ENCODE measurements at places on chromosomes 16 and 17. TPM values are rescaled to one million over a fixed set of nuclear protein-coding genes. Genes with fewer than 3 reads are reported as not detected.

- DNase-seq, result no peak
Measured at GRCh38 chr16:85583491-85584181, 29.5 kb upstream of the GSE1 start.

GRCh38 chr16:7420079-7420478, 87.4 kb downstream of the RBFOX1 start:
- DNase-seq, result no peak

KRT24 gene
- polyA plus RNA-seq, result not detected

GSG1L gene
- polyA plus RNA-seq, result 0.92 TPM
